Suppressor macrophage (primary cell): ENCODE measurements at places on chromosomes 12 and 14.

- DNase-seq, result peak; percentile 98
Observed at GRCh38 chr12:45415393-45415817, 199.5 kb downstream of the ANO6 start.

- no peak for DNase-seq
Observed at GRCh38 chr14:44135972-44136371, 371.1 kb downstream of the FSCB start.

- DNase-seq, result no peak
Observed at GRCh38 chr14:37124614-37125013, 47.8 kb downstream of the SLC25A21 start.

- DNase-seq, result no peak
Observed at GRCh38 chr14:39621678-39622077, 189.4 kb upstream of the FBXO33 start.

GRCh38 chr12:127342861-127343260, 924.1 kb upstream of the TMEM132C start:
- DNase-seq, result no peak

DNA sequence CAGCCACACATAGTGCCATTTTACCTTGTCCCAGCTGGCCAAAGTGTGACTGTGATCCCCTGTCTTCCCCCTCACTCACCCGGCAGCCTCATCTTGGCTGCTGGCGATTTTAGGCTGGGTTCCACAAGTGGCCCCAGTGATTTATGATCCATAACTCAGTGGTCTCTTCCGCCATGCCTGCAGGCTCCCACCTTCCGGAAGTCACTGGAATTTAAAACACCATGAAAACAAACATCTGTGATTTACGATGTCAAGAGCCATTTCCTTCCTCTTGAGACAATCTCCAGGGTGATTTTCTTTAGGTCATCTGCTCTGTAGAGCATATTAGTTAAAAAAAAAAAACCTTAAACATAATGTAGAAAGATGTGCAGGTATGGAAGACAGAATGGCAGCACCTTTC, 282.3 kb downstream of the CACNA1C start:
- DNase-seq, result no peak

- no peak for DNase-seq
Observed at GRCh38 chr12:95773320-95773719, 17.2 kb downstream of the NTN4 start.

- DNase-seq, result no peak
Observed at GRCh38 chr12:63129927-63130326, 21.1 kb downstream of the AVPR1A start.

DNA sequence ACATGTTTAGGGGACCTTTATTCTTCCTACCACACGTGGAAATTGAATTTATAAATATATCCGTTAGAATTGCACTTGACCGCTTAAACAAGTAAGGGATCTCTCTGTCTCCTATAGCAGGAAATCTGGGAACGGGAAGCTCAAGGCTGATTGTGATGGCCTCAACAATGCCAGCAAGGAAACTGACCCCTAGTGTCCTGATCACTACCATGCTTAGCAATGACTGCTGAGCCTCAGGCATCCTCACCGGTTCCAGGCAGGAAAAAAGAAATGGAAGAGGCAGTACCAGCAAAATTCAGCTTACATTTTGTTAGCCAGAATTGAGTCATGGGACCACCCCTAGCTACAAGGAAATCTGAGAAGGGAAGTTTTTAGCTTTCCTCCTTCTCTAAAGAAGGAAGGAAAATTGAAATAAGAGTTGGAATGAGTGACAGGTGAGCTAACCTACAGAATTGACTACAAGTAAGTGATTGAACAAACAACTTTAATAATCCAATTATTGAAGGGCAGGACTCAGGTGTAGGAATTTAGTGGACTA, 43.9 kb upstream of the AMN1 start:
- DNase-seq, result no peak

GRCh38 chr14:22641846-22642245, 2.3 kb downstream of the OR6J1 start:
- no peak for DNase-seq

DNA sequence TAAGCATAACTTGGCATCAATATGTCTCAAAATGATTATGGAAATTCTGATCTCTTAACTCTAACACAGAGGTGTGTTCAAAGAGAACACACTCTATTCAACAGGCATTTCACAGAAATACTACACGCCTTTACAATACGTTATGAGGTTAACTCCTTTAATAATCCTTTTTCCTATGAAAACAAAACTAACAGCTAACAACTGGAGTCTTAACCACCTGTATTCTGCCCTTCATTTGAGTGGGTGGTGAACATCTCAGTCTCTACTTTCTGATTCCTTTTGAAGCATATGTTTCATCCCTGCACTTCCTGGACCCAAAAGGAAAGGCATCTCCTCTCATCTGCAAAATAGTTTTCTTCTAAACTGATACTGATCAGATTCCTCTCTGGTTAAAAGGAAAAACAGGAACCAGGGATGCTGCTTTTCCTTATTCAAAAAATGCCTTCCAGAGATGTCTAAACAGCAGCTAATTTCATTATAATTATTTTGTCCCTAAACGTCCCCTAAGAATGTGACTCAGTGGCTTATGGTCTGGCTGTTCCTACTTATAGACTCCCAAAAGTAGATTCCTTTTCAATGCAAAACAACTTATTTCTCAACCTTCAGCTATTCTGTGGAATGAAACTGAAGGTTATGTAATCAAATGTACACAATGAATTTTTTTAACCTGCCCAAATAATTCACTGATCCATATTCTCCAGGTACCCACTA, 24.1 kb downstream of the ITPR2 start:
- no peak for DNase-seq
